H9 (cell line): ENCODE measurements at places on chromosomes 16 and 17.
A peak's percentile ranks its signal among the peaks of the same experiment; 100 is the strongest.

DNA sequence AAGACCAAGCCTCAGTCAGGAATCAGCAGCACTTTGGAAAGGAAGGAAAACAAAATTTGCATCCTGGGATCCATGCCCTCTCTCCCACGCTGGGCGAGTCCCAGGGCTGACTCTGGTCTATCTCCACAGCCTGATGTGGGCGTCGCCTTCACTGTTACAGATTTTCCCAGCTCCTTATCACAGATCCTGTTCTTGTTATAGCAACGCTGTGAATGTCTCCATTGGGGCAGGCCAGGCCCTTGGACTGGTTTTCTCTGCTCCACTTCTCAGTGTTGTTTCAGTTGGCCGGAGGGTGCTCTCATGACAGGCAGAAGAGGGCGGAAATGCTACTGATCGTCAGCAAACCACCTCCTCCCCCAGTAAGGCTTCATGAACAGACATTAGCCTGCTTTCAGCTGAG is 127.9 kb upstream of the CDH11 start:
- no peak for DNase-seq

DNA sequence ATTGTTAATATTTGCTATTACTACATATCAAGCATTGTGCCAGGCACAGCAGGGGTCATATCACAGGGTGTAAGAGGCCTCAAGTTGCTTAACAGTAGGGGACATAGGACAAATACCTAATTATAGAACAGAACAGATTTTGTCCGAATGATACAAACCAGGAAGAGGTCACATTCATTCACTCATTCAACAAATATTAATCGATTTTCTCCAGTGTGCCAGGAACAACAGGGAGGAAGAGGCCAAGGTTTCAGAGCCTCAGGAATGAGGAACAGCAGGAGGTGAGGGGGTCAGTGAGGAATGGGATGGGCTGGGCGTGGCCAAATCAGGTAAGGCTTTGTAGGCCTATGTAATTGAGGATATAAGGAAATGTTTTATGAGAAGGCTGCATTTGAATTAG is 11.2 kb upstream of the CHST4 start:
- no peak for DNase-seq

DNA sequence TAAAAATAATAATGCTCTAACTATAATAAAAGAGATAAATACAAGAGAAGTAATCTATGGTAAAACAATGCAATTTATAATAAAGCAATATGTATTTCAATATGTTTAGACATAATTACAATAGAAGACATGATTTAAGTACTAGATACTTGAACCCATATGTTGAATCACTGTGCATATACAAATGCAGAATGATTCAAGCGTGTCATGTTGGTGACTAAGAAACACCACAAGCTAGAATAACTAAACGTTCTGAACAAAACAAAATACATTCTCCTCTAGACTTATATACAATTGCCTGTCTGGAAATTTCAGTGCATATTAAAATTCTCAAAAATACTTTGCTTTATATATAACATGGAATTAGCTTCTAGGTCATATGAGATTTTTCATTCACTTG is 11.2 kb downstream of the TADA2A start:
- no peak for DNase-seq

GRCh38 chr17:10183931-10184930 is 14.2 kb downstream of the GAS7 start:
- DNase-seq: no peak

DNA sequence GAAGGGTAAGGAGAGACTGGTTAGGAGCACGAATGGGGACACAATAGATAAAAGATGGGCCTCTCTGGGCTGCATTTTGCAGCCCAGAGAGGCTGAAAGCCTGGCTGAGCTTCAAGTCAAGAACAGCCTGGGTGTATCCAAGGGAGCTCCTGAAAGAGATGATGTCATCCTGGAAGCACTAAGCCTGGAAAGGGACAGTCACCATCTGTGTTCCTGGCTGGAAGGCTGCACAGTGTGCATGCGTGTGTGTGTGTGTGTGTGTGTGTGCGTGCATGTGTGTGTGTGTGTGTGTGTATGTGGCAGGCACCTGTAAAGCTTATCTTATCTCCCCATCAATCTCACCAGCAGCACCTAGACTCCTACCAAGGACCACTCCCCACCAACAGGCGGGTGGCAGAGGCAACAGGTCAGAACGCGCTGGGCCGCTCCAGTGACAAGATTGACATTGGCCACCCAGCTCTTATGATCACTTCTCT is 44.1 kb downstream of the COG7 start:
- DNase-seq: no peak

- no peak for DNase-seq
Observed at GRCh38 chr16:58451945-58452401, 48.0 kb upstream of the NDRG4 start.

- peak; percentile 23 for DNase-seq
Observed at GRCh38 chr16:30342751-30343490, 12.2 kb downstream of the CD2BP2 start.

GRCh38 chr16:27242868-27243590 is 25.5 kb downstream of the NSMCE1 start:
- peak; percentile 36 for DNase-seq

DNA sequence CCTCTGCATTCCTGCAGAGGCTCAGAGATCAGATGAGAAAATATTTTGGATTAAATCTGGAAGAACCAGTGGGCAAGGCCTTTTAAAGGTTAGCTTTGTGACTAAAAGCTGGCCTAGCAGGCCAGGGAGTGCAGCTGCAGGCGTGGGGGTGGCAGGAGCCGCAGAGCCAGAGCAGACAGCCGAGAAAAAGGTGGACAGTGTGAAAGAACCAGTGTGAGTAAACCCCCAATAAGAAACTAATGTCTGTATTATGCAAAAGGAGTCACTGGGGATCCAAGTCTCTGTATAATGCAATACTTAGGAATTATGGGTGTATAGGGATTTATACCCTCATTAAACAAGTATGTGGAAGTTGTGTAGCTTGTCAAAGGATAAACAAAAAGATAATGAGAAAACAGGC is 21.4 kb upstream of the SPACA3 start:
- DNase-seq: no peak

- peak; percentile 53 for DNase-seq
Observed at GRCh38 chr16:27639561-27640276, 89.8 kb downstream of the KATNIP start.

DNA sequence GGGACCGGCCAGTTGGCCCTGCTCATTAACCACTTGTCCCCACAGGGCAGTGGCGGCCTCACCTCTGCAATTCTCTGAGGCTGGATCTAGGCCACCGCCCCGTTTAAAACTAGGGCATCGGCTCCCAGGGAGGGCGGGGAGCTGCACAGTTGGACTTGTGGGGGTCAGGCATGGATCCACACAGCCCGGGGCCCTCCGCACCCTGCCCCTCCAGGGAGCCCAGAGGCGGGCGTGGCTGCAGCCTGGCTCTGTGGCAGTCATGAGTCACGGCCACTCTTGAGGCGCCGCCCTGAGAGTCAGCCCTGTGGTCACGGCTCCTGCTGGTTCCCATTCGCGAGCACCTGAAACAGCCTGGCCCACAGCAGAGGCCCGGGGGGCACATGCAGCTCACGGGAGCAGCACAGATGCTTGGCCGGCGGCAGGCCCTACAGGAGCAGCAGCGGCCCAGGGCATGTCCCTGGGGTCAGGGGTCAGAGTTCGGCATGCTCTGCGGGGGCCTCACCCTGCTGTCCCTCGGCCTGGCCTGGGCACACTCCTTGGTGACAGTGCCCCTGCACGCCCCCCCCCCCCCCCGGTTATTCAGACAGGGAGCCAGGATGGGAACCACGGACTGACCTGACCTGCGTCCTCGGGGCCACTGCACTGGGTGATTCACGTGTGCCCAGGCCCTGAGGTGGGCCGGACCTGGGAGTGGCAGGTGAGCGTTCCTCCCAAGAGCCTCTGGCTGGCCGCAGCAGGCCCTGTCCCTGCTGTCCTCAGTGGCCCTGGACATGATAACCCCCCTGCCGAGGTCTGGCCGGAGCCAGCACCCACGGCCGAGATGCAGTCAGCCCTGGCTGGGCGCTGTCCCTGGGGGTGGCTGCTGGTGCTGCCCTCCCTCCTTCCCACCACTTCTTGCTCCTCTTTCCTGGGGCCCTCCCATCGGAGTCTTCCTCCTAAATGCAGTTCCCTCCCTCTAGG is 8.2 kb downstream of the CAPN15 start:
- no peak for DNase-seq

GRCh38 chr16:4142268-4142667 is 26.0 kb upstream of the ADCY9 start:
- DNase-seq: no peak

GRCh38 chr17:17346428-17347233 is 43.5 kb downstream of the NT5M start:
- peak; percentile 31 for DNase-seq

GRCh38 chr16:80527297-80527696 is 13.5 kb upstream of the DYNLRB2 start:
- DNase-seq: peak; percentile 69

DNA sequence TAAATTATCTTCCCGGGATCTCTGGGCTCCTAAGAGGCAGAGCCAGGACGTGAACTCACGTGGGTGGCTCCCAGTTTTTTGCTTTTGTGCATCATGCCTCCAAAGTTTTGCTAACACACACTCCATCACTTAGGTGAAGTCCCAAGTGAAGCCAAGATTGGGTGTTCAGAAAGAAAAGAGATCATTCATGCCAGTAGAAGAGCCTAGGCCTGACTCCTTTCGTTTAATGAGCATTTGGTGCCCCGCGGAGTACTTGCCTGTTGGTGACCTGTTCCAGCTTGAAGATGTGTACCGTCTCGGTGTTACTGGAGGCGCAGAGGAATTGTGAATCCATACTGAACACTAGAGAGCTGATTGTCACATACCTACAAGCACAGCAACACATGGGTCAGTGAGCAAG is 24.1 kb downstream of the WIPI1 start:
- DNase-seq: no peak

- no peak for DNase-seq
Observed at GRCh38 chr16:53611179-53611696, 92.4 kb downstream of the RPGRIP1L start.

GRCh38 chr16:64391063-64391600 is 730.7 kb downstream of the CDH11 start:
- DNase-seq: no peak

DNA sequence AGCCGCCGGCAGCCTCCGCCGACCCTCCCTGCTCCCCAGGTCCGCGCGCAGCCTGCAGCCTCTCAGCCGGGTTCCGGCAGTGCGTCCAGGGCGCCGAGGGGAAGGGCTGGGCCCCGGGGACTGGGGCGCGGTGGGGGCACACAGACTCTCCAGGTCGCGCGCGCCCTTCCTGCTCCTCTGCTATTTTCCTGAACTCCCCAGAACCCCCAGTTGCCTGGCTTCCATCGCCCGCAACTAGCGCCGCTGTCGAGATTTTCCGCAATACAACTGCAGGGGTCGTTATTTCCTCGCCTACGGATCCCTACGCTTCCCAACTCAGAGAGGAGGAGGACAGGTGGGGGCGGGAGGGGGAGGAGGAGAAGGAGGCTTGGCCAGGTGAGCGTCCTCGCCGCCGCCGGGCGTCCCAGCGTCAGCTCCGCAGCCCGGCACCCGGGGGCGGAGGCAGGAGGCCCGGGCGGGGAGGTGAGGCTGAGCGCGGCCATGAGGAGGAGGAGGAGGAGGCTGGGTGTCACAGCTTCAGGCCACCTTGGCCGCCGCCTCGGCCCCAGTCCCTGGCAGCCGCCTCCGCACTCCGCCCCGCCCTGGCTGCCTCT is at the start of gene CA10:
Gene CA10, minus strand, starts transcription at position 265 of the 593 bp plus-strand sequence.
- peak; percentile 91 for DNase-seq

DNA sequence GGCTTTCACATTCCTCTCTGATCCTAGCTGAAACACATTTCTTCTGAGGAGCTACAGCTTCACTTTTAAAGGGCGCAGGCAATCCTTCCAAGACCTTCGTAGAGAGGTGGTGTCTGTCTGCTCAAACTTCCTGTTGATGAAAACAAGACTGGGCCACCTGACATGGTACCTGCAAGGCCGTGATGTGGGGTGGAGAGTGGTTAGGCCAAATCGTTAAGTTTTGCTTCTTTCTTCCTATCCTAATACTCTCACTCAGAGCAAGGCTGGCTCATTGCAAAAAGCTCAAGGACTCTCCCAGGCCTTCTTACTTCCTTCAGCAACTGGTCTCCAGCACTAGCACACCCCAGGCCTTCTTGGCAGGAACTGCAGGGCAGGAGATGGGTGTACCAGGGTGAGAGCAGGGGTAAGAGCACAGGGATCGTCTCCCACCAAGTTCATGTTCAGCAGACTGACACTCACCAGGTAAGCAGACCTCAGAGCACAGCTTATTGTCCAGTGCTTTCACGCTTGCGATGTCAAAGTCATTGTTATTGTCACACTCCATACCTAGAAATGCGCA is 10.9 kb upstream of the FOXJ1 start:
- DNase-seq: peak; percentile 27

DNA sequence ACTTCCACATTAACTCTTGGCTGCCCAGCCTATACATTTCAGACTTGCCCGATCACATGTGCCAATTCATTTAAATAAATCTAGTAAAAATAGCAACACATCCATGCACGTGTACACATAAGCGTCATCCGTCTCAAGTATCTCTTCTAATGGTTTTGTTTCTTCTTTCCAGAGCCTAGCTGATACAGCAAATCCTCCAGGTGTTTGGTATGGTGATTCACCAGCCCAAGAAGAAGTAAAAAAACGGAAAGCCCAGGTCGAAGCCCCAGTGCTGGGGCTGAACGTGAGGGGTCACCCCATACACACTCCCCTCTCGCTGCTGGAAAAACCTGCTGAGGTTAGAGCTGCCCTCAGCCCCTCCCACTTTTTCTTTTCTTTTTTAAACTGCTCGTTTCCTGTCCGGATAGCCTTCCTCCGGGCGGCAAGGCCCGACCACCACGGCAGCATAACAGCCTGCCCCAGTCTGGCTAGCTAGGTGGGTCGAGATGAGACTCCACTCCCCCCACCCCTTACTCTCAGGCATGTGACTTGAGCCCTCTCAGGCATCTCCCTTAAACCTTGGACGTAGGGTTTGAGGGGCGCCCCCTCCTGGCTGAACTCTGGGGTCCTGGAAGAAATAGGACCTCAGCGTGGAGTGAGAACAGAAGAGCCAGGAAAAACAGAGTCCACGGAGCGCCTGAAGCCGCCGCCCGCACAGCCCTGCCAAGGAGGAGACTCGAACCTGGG is 13.9 kb upstream of the OR1F1 start:
- peak; percentile 96 for DNase-seq

DNA sequence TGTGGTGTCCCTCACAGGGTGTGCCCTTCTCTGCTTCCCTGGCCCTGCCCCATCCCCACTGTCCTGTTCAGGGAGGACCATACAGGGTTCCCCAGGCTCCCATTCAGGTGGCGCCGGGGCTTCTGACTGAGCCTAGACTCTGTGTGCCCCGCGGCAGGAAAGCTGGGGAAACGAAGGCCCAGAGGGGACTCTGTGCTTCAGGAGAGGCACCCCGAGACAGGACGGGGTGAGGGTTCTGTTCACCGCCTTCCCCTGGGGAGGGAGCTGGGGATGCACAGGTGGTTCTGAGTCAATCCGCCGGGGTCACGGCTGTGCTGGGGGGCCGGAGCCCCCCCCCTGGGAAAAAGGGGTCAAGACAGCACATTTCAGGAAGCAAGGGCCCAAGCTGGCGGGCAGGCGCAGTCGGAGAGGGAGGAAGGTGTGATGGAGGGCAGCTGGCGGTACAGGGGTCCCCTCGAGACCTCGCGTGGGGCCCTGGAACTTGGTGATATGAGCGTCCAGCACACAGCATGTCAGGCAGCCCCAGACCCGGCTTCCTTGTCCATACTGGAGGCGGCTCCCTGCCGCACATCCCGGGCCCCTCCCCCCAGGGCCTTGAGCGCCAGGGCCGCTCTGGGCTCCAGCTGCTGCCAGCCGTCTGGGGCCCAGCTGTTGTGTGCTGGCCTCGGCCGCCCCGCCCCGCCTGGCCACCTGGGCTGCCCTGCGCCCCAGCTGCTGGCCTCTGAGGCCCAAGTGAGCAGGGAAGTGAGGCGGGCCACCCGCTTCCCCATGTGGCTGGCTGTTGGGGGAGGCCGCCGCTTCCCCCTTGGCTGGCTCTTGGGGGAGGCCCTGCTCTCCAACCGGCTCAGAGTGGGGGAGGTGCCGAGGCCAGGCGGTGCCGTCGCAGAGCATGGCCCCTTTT is 5.6 kb upstream of the NOTUM start:
- peak; percentile 85 for DNase-seq
